ENCODE measurements at places on chromosomes 2 and 18.

DNA sequence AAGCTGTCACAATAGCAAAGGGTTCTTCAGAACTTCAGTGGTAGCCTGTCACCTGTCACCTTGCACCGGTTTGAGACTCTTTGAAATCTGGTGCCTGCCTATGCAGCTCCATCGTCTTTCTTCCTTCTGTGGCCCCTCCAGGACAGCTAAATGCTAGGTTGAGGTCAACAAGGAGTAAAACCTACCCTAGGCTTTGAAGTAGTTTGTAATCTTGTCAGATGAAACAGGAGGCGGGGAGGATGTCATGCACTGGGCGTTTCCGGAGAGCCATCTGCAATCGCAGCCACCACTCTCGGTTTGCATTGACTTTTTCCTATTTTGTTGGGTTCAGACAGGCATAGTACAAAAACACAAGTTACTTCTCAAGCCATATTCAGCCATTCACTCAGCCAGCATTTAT lies 116.7 kb downstream of the LPIN1 start:
- DNase-seq, result no peak

- DNase-seq, result no peak
Measured at GRCh38 chr2:216345846-216346245, 26.4 kb downstream of the MARCHF4 start.

- DNase-seq, result no peak
Measured at GRCh38 chr18:32469691-32470459, 807 bp downstream of the GAREM1 start.

- no peak for DNase-seq
Measured at GRCh38 chr18:72233106-72233505, 311.0 kb downstream of the CBLN2 start.

- no peak for DNase-seq
Measured at GRCh38 chr18:62809900-62810299, 94.6 kb downstream of the PHLPP1 start.

GRCh38 chr2:234881413-234882241 lies 70.2 kb upstream of the SH3BP4 start:
- peak; percentile 71 for DNase-seq

- no peak for DNase-seq
Measured at GRCh38 chr2:184444217-184444616, 154.1 kb upstream of the ZNF804A start.

DNA sequence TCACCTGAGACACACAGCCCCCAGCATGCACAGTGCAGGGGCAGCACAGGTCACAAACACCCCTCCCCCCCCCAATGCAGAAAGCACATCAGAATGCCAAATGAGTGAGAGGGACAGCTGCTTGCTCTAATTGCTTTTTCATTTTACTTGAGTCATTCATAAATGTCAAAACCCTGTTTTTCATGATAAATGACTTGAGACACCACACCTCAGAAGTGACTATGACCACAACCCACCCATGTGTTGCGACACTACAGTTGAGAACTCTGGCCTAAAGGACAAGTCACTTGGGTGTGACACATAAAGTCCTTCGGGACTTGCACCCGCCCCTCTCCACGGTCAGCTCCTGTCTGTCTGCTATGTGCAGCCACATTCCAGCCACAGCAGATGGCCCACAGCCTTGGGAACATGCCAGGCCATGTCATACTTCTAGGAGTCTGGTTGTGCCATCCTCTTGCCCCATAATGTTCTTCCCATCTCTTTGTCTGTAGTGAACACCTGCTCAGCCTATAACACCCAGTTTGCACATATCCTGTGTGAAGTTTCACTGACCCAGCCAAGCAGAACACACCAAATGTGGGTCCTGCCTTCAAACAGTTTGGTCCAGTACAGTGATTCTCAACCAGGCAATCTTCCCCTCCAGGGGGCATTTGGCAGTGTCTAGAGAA lies 30.2 kb upstream of the RIOK3 start:
- DNase-seq, result no peak

DNA sequence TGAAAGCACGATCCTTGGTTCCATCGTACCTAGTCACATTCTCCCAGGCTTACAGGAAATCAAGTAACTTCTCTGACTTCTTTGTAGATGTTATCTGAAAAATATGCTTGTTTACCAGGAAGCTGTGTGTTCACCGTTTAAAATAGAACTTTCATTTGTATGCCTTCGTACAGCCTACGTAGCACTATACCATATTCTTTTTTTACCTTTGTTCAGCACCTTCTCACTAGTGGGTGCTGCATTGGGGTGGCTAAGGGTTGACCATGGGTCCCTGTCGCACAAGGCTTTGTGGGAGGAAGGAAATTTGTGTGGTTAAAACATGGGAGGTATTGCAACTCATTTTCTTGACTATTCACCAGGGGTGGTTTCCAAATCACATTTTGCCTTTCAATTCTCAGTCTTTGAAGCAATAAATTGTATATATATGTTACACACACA lies 16.6 kb downstream of the MALT1 start:
- no peak for DNase-seq

- DNase-seq, result no peak
Measured at GRCh38 chr2:219293736-219294231, 14.6 kb downstream of the DNAJB2 start.

DNA sequence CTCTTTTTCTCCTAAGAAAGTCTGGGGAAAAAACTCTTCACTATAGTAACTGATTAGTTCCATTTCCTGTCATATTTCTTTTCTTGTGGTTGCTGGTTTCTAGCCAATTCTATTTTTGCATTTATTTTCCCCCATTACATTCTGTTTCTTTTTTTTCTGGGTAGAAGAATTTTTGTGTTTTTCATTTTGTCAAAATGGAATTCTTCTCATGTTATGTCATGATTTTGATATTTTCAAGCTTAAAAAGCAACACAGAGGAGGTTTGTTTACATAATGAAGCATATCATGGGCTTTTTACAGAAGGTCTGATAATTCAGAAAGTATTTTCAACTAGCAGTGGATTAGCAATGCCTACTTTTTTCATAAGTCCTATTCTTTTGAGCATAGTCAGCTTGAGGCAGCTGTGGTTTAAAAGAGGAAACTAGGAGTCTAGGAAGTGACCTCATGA lies 102.0 kb downstream of the MAP2 start:
- DNase-seq, result no peak

DNA sequence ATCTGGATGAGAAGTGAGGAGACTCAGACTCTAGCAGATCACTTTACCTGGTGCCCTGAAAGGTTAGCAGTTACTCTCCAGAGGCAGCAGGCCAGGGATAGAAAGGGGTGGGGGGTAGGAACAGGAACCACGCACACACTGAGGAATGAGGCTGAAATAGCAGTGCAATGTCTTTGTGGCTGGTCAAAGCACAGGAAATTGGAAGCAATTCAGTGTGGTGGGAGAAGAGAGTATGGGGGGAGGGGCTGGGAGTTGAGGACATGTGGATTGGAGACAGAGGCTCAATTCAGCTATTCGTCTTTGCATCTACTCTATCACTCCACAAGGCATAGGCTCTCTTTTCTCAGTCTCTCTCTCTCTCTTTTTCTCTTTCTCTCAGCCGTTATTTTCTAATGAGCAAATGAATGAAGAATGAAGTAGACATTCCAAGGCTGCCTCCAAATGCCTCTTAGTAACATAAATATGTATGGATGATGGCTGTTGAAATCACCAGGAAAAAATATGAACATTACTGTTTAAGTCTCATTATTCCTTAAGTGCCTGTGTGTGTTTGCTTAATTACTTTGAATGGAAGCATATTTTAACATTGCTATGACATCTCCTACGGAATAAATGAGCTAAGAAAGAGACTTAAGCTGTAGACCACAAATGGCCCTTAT lies 979.4 kb downstream of the TSN start:
- no peak for DNase-seq

GRCh38 chr2:55115761-55116597 lies 65.7 kb upstream of the RTN4 start:
- DNase-seq, result no peak

- no peak for DNase-seq
Measured at GRCh38 chr2:45028276-45028675, 19.0 kb upstream of the SIX2 start.

Data from NCI-H2081 (cell line).